ENCODE measurements at places on chromosomes 16 and 17.
A peak's percentile ranks its signal among the peaks of the same experiment; 100 is the strongest.

- no peak for DNase-seq
Measured at GRCh38 chr16:12350945-12351344, 374.4 kb downstream of the SNX29 start.

DNA sequence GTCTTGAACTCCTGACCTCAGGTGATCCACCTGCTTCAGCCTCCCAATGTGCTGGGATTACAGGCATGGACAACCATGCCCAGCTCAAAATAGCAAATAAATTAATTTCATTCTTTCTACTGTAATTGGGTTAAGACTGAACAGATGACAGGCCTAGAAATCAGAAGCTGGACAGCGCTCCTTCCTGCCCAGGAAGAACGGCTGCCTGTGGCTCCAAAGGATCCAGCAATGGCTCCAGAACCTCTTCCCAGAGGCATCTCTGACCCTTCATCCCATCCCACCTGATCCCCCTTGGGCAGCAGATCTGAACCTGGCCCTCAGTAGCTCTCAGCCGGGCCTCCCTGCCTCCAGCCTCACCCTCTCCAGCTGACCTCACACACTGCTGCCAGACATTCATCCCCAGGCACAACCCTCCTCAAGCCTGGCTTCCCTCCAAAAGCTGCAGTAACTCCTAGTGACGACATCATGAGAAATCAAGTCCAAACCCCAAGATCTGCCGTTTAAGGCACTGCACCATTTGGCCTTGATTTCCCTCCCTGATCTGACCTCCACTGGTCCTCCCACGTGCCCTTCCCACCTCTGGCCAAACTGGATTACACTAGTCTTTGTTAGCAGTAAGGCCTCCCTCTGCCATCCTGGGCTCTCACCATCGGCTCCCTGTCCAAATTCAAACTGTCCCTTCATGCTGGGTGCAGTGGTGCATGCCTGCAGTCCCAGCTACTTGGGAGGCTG is 3.1 kb upstream of the MIF4GD start:
- no peak for DNase-seq

GRCh38 chr17:37065486-37066321 is 117.0 kb downstream of the AATF start:
- no peak for DNase-seq

GRCh38 chr16:27330542-27330941 is 16.8 kb downstream of the IL4R start:
- DNase-seq: peak; percentile 51

DNA sequence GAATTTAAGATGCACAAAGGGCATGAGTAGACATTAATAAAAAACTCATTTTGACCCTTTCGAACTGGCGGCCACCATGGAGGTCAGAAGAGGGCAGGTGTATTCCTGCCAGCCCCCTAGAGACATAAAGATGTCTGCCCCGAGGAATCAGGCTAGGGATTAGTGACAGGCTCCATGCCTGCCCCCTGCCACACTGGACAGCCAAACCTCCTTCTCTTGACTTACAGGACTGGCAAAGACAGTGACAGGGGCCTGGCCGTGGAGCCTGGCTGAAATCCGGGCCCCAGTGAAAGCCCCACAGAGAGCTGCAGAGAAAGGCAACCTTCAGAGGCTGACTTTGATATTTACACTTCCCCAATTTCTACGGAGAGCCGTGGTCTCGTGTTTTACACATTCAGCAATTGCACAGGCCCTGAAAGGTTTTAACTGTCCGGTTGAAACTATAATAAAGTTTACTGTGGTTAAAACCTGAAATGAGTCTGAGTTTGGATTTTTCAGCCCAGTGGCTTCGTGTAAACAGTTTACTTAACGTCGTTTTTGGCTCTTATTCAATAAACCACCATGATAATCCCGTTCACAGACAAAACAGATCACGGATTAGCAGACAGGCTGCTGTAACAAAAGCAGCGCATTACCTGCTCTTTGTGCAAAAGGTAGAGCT is 243.9 kb upstream of the MYOCD start:
- DNase-seq: no peak

DNA sequence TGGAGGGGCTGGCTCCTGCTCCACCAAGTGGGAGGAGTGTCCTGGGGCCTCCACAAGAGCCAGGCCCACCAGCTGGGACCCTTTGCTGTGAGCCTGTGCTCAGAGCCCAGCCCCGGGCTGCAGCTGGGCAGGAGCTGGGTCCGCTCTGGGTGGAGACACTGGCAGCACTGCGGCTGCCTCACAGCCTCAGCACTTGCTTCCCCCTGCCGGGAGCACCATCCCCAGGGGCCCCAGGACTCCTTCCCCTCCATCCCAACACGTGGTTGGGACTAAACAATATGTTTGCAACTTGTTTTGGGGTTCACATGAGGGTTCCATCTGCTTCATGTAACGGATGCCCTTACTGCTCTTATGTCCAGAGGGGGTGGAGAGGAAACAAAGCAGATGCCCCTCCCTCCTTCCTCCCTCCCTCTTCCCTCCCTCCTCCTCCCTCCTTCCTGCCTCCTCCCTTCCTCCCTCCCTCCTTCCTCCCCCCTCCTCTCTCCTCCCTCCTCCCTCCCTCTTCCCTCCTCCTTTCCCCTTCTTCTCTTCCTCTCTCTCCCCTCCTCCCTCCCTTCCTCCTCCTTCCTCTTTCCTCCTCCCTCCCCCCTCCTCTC is 16.3 kb upstream of the CBFA2T3 start:
- DNase-seq: no peak

GRCh38 chr16:351804-352520 is 561 bp downstream of the AXIN1 start:
- no peak for DNase-seq

GRCh38 chr16:66459878-66460277 is 32.8 kb downstream of the BEAN1 start:
- no peak for DNase-seq

Measured in muscle of arm (tissue), 14 donors.